ENCODE measurements at places on chromosomes 5 and 9. TPM values are rescaled to one million over a fixed set of nuclear protein-coding genes. Genes with fewer than 3 reads are reported as not detected.

Gene ACTL7B
- not detected for total RNA-seq

Gene PPP3R2
- not detected for total RNA-seq

Gene SNX18
- total RNA-seq, result 30.6 TPM

Gene F2RL1
- 144 TPM for total RNA-seq

Gene PCDHGA4
- 3.6 TPM for total RNA-seq

Gene CD180
- total RNA-seq, result not detected

Data from kidney epithelial cell (primary cell).